ENCODE measurements at places on chromosomes 4 and X.

GRCh38 chr4:138803051-138803450 lies 212.5 kb upstream of the NOCT start:
- DNase-seq: no peak

DNA sequence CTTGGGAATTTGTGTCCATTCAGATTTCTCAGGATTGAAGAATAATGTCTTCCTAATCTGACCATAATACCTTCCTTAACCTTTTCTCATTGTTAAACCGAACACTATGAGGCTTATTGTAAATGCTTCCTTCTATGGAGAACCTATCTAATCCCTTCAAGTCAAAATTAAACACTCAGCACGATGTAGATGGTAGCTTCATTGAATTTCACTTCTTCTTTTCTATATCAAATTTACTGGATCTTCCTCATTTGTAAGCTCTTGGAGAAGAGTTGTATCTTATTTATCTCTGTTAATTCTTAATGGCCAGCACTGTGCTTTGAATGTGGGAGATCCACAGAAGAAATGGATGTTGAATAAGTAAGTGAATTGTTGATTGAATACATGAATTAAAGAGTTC lies 109.0 kb upstream of the RAPGEF2 start:
- no peak for DNase-seq

- no peak for DNase-seq
These were observed 567.3 kb downstream of the PDHA2 start for GRCh38 chr4:96407225-96407624.

DNA sequence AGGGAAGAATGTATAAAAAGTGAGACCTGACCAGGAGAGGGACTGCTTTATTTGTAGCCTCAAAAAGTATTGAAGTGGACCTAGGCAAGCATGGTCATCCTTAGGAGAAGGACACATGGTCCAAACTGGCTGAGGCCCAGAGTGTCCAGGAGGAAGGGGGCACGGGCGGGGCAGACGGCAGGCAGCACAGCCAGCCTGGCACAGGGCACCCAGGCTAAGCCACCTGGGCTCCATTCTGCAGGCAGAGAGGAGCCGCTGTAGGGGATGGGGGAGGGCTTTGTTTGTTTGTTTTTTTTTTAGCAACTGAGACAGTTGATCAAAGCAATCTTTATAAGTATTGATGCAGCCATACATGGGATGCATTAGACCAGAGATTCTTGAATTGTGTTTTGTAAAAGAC lies 188.6 kb downstream of the PRDM5 start:
- no peak for DNase-seq
